ENCODE measurements at places on chromosomes 13 and 19. TPM values are rescaled to one million over a fixed set of nuclear protein-coding genes. Genes with fewer than 3 reads are reported as not detected.

GRCh38 chr13:113124211-113124970 lies 1.8 kb downstream of the F10 start:
- no peak for DNase-seq

GRCh38 chr19:2079865-2080301 lies 16.2 kb downstream of the MOB3A start:
- no peak for DNase-seq

DNA sequence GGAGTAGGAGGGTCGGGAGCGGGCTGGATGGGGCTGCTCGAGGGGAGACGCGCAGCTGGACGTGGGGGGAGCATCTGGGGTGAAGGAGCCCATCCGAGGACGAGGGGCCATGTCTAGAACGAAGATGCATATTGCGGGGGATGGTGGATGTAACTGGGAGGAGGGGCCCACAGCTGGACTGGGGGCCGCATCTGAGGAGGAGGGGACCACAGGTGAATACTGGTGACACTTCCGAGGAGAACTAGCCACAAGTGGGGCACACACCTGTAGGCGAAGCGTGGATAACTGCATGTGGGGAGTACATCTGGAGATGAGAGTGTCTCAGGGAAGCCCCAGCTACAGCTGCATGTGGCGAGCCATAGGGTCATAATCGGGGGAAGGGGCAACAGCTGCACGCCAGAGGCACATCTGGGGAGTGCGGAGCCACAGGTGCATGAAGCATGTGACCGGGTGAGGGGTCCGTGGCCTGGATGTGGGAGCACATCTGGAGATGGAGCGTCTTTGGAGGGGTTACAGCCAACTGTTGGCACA lies 402 bp downstream of the ZSWIM9 start:
- no peak for DNase-seq

GRCh38 chr13:106155411-106155810 lies 380.1 kb downstream of the EFNB2 start:
- no peak for DNase-seq

The OVOL3 gene
- not detected for total RNA-seq
